T-helper 1 cell (primary cell): ENCODE measurements at places on chromosomes 5 and 9.

GRCh38 chr9:37927601-37928551, 23.9 kb upstream of the SLC25A51 start:
- no peak for DNase-seq

DNA sequence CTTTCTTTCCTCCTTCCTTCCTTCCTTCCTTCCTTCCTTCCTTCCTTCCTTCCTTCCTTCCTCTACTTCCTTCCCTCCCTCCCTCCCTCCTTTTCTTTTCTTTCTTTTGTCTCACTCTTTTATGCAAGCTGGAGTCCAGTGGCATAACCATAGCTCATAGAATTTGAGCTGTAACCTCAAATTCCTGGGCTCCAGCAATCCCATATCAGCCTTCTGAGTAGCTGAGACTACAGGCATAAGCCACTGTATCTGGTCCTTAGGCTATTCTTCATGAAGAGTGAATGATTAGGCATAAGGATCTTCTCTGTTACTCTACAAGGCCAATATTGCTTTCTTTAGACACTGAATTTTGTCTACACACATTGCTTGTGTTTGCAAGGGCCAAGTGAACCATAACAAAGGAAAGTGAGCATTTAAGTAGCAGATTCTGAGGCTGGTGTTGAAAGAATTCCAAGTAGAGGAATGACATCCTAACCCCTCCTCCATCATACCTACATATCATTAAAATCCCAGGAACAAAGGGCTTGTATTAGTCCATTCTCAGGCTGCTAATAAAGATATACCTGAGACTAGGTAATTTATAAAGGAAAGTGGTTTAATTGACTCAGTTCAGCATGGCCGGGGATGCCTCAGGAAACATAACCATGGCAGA, 293.2 kb downstream of the HCN1 start:
- no peak for DNase-seq

- DNase-seq = no peak
Observed at GRCh38 chr5:93062548-93062947, 518.5 kb downstream of the NR2F1-AS1 start.

DNA sequence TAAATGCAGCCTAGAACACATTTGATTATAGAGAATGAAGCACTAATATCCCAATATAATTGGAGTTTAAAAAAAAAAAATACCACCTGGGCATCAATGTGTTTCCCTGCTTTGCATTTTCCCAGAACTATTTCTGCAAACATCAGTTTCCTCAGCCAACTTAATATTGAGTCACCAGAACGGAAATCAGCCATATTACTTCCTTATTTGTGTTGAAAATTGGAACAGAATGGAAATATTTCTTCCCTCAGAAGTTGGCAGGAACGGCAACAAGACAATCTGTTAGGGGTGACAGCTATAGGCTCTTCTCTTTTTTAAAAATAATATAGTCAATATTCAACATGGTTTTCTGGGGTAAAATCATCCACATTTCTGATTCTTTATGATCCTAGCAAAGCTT, 4.0 kb downstream of the MFAP3 start:
- no peak for DNase-seq

GRCh38 chr5:87154191-87154590, 113.5 kb upstream of the RASA1 start:
- DNase-seq = no peak

GRCh38 chr5:136034492-136034891, 5.7 kb downstream of the TGFBI start:
- DNase-seq = no peak

GRCh38 chr5:132456296-132456986, 34.1 kb downstream of the IRF1 start:
- peak; percentile 60 for DNase-seq

GRCh38 chr5:137393196-137393993, 105.7 kb downstream of the SPOCK1 start:
- DNase-seq = no peak

- DNase-seq = no peak
Observed at GRCh38 chr9:120402741-120403542, 177.0 kb downstream of the CDK5RAP2 start.

DNA sequence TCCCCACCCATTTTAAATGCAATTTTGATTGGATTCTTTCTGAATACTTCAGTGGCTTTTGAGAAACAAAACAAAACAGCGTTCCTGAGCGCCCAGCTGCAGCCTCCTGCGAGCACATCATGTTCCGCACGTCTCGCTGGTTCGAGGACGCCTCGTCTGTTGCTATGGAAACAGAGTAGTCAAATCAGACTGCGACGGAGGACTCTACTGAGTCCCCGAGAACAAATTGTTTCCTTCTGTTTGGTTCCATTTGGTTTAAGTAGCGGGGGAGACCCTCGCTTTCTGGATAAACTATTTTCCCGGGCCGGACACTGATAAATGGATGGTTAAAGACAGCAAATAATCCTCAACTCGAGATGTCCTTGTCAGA, 69.0 kb downstream of the SLC28A3 start:
- DNase-seq = peak; percentile 61

- DNase-seq = no peak
Observed at GRCh38 chr5:91264311-91265051, 118.6 kb downstream of the ARRDC3 start.

GRCh38 chr5:60690326-60690725, 9.6 kb downstream of the DEPDC1B start:
- no peak for DNase-seq

GRCh38 chr9:37033141-37033540, 927 bp downstream of the PAX5 start:
- DNase-seq = no peak

- no peak for DNase-seq
Observed at GRCh38 chr5:124935065-124935464, 188.6 kb upstream of the ZNF608 start.

DNA sequence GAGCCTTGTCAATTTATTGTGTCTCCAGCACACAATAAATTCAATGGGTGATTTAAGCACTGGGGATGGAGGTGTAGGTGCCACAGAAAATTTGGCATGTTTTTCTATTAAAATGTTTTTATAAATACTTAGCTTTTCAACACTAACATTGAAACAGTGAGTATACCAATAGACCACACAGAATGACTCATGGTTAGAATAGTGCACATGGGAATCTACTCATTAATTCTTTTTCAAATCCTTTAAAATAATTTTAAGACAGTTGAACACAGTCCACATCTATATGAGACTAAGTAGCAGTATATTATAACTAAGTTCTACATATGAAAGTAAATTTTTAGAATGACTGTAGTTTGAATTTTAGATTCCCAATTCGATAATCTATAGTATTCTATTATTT, 67.1 kb downstream of the LNPEP start:
- DNase-seq = no peak

- DNase-seq = no peak
Observed at GRCh38 chr5:171600741-171601265, 181.4 kb downstream of the FGF18 start.

GRCh38 chr9:135500071-135500524, 384 bp upstream of the MRPS2 start:
- no peak for DNase-seq

DNA sequence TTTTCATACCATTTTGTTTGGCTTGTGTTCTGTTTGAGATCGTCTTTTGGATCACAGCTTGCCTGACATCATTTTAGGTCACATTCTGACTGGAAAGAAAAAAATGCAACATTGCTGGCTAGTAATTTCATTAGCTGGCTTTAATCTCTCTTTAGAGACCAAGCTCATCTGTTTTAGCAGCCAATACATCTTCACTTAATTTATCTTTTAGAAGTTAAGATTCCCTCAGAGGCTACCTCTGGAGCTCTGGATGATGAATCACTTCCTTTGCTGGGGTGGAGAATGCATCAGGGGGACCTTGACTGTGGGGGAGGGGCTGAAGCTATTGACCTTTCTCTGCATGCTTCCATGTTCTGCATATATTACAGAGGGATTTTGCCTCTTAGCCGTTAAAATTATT, 181.5 kb upstream of the OTULINL start:
- no peak for DNase-seq

- no peak for DNase-seq
Observed at GRCh38 chr5:54242297-54242696, 68.1 kb downstream of the ARL15 start.

- DNase-seq = no peak
Observed at GRCh38 chr5:122154910-122155309, 25.6 kb downstream of the ZNF474 start.

- DNase-seq = no peak
Observed at GRCh38 chr5:57002959-57003485, 51.1 kb upstream of the MIER3 start.

DNA sequence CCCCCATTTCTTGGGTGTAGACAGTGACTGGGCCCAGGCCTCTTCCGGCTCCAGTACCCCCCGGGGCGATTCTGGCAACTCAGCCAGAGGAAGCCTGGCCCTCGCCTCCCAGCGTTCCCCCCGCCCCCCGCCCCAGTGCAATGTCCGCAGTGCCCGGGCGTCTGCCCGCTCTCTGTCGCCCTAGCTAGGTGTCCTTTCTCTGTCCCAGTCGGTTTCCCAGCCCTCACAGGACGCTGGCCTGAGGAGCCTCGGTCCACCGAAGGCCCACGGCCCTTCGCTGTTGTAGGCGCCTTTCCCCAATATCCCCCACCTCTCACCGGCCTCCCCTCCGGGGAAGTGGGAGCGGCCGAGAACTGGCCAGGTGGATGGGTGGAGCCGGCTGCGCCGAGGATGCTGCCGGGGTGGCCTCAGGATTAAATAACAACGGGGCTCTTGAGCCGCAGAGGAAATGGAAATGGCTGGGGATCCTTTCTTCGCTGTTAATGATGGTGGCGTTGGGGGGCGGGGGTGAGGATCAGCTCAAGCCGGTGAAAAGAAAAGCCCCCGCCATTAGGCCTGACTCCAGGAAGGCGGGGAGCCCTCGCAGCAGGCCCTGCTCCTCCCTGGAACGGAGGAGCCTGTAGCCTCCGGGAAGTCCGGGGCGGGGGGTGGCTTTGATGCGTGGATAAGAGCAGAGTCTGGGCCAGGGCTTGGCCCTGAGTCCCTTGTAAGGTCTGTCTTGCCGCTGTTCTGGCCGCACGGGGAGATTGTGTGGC, 1.1 kb upstream of the SPRY4 start:
- no peak for DNase-seq

- no peak for DNase-seq
Observed at GRCh38 chr5:59143926-59144333, 561.1 kb downstream of the RAB3C start.

- no peak for DNase-seq
Observed at GRCh38 chr5:146039420-146039819, 66.0 kb downstream of the PLAC8L1 start.

- DNase-seq = no peak
Observed at GRCh38 chr5:140351609-140352334, 5.4 kb upstream of the HBEGF start.

DNA sequence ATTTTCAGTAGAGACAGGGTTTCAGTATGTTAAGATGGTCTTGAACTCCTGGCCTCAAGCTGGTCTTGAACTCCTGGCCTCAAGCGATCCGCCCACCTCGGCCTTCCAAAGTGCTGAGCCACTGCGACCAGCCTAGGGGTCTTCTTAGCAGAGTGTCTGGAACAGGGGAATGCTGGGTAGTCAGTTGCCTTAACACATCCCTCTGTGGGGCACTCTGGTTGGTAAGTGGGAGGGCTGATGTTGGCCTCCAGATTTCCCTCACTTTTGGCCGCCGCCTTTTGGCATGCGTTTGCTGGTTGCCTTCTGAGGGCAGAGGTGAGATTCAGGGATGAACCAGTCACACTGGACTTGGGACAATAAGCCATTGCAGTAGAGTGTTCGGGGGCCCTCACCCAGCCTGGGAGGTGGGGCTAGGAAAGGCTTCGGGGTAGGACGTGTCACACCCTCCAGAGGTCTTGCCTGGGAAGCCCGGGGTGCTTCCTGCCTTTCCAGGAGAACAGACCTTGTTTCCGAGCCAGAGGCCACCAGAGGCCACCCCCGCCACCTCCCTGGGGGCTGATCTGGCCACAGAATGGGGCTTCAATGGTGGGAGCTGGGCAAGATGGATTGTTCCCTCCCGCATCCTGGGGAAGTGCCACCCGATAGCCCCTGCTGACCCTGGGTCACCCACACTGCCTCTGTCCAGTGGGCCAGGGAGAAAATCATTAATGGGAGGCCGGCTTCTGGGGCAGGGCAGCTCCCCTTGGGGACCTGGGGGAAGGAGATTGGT, 13.3 kb downstream of the FGF18 start:
- DNase-seq = no peak

GRCh38 chr9:125758986-125759763, 12.0 kb downstream of the PBX3 start:
- DNase-seq = no peak

- no peak for DNase-seq
Observed at GRCh38 chr5:139181835-139182452, 16.2 kb downstream of the SIL1 start.

GRCh38 chr5:126460977-126461376, 37.8 kb downstream of the GRAMD2B start:
- no peak for DNase-seq

GRCh38 chr9:81032030-81032572, 657.2 kb downstream of the TLE1 start:
- no peak for DNase-seq

DNA sequence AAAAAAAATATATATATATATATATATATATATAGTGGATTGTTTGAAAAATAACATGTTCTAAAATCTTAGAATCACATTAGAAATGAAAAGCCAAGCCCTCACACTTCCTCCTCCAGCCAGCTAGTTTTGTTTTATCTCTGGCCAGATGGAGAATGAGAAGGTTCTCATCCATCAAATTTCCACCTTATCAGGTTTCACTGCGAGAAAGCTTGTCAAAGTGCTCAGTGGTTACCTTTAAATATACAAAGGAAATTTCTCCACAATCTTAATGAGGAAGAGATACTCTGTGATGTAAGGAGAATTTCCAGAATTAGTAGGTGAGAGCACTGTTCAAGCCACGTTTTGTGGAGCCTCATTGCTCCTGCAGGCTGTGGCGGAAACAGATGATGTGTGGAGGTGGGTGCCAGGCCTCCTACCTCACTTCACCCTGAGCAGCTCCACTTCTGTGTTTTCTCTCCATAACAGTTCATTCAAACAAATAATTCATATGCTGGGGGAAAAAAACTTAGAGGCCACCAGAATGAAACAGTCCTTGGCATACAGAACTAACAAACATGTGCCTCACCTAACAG, 71.9 kb downstream of the CDK5RAP2 start:
- DNase-seq = no peak

GRCh38 chr5:139971202-139971725, 71.8 kb downstream of the NRG2 start:
- DNase-seq = no peak

DNA sequence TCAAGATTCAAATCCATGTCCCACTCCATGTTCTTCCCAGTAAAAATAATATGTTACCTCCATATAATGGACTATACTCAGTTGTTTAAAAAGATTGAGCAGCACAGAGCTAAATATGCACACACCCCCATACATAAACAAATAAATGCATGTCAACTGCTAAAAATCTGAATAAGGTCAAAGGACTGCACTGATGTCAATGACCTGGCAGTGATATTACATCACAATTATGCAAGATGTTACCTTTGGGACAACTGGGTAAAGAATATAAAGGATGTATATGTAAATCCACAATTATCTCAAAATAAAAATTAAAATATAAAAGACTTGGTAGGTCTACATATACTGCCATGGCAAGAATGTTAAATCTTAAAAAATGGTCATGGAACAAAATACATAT, 57.9 kb downstream of the CDK5RAP2 start:
- no peak for DNase-seq

- DNase-seq = no peak
Observed at GRCh38 chr9:129867136-129868022, 32.1 kb downstream of the USP20 start.

GRCh38 chr9:27369591-27369990, 72.6 kb upstream of the EQTN start:
- no peak for DNase-seq
